ENCODE measurements at places on chromosomes 3 and 15.

DNA sequence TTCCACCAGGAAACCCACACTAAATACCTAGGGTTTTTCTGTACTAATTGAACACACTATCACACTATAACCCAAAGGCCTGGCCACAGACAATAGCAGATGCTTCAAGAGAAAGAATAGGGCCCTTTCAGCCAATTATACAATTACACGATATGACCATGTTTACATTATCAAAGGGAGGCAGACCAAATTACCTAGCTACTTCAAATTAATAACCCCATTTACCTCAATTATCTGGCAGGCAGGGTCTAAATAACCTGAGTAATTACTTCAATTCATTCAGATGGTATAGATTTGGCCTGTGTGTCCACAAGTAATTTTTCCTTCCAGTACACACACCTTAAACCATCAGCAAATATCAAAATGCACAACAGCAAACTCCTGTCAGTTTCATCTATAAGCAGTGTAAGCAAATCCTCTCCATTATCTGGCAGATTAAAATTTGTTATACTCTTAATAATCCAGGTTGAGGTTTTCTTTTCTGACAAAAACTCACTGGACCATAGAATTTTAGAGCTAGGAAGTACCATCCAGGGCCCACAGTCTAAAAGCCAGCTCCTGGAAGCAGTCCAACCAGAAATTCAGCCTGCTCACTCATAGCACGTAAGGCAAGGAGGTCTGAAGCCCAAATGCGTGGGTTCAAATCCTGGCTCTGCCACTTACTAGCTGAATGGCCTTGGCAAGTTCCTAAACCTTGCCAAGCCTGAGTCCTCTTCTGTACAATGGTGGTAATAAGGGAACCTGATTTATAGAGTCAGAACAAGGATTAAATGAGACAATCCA, 51.8 kb downstream of the RFTN1 start:
- DNase-seq = no peak

GRCh38 chr15:50145451-50145872, 26.4 kb upstream of the ATP8B4 start:
- peak; percentile 78 for DNase-seq

DNA sequence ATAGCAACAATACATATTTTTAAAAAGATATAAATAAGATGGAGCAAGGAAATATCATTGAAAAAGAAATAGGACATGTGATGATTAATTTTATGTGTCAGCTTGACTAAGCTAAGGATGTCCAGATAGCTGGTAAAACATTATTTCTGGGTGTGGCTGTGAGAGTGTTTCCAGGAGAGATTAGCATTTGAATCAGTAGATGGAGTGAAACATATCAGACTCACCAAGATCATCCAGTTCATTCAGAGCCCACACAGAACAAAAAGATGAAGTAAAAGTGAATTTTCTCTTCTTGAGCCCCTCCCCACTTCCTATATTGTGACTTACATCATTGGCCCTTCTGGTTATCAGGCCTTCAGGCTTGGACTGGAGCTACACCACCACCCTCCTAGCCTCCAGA, 61.6 kb upstream of the TUSC7 start:
- no peak for DNase-seq

DNA sequence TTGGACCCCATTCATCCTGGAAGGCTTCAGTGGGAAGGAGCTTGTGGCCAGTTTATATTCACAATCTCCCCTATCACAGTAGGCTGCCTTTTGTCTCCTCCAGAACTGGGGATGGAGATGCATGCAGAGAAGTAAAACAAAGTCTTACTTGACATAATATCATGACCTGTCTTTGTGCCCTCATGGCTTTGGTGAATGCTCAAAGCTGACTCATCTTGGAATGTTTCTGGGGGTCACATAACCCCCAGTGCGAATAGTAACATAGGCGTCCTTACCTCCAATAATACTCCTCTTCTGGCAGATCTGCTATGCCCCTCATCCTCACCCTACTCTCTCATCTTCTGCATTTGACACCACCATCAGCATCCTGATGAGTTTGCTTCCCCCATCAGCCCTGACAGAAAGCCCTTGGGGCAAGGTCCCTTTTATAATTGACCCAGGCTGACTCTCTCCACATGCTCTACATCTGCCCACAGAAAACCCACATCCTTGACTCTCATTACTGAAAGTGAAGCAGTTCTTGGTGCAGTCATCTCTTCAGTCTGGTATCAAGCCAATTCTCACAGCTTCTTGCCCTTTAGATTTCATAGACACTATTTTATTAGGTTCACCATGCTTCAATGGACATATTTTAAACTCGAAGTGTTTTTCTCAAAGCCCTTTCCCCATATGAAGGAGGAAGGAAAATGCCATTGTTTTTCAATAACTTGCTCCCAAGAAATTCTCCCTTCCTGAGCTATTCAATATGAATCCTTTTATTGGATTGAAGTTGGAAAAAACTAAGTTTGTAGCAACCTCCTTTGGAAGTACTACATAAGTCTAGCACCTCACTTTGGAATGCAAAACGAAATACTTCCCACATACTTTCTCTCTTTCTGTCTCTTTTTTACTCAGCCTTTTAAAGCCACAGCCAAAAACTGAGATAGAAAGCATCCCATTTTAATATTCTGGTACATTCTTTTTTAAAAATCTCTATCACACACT, 36.6 kb downstream of the OSTN start:
- no peak for DNase-seq

DNA sequence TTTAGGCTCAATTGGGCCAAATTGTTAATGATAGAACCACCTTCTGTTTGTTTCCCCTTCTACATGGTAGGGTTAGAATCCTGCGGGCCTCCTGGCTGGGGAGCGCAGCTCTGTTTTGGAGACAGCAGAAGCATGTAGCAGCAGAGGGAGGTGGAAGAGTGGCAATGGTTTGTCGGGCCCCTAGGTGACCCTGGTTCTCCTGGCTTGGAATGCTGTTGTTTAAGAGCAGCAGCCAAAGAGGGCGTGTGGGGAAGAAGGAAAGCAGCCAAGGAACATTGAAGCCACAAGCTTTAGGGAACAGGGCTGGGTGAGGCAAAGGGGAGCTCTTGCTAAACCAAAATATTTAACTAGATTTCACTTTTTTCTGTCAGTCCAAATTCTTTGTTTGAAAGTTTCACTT, 213.7 kb upstream of the NR2E3 start:
- no peak for DNase-seq

- DNase-seq = no peak
Measured at GRCh38 chr15:99763827-99764226, 30.6 kb upstream of the LYSMD4 start.

GRCh38 chr15:36755341-36756000, 176.0 kb downstream of the CDIN1 start:
- no peak for DNase-seq

DNA sequence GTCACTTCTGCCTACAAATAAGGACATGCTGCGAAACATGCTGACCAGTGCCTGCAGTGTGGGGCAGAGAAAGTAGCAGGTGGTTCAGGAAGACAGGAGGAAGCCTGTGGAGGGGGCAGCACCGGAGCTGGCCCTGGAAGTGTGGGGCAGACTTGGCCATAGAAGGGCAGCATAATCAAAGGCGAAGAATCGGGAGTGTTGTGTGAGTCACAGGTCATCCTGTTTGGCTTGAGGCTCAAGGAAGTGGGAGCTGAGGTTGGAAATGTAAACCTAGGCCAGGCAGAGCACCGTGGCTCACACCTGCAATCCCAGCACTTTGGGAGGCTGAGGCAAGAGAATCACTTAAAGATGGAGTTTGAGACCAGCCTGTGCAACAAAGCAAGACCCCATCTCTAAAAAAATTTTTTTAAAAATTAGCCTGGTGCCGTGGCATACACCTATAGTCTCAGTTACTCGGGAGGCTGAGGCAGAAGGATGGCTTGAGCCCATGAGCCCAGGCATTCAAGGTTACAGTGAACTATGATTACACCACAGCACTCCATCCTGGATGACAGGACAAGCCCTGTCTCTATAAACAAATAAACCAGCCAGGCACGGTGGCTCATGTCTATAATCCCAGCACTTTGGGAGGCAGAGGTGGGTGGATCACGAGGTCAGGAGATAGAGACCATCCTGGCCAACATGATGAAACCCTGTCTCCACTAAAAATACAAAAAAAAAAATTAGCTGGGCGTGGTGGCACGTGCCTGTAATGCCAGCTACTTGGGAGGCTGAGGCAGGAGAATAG, 54.0 kb downstream of the FAM43A start:
- DNase-seq = peak; percentile 74

- no peak for DNase-seq
Measured at GRCh38 chr3:179292450-179292849, 30.4 kb upstream of the ZNF639 start.

DNA sequence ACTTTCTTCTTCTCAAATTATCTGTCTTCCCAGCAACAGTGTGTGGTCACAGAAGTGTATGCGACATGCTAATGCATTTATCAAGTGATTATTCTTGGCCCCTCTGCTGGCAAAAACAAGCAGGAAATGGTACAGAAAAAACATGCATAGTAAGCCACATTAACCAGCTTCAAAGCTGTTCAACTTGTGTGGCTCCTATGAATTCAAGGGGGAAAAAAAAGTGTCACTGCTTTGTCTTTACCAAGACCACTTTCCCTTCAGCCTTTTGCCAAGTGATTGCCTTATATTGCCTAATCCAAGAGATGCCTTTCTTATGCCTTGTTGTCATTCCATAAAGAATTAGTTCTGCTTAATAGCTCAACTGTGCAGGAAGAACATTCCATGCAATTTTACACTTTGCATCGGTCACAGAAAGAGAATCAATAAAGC, 39.1 kb downstream of the PRTG start:
- no peak for DNase-seq

DNA sequence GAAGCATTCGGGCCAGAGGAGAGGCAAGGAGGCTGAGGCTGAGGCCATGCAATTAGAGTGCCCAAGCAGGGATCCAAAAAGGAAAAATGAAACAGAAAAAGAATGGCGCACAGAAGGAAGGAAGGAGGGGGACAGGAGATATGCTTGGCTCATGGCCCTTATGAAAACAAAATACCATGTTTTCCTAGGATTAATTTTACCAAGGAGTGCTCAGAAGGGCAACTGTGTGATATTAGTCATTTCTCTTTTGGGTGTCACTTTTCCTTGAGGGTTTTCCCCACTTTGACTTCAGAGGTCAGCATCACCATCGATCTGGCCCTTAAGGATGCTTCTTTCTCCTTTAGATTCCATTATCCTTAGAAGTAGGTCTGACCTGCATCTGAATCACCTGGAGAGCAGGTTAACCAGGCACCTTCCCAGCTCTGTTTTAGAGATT, 1.4 kb downstream of the PARP14 start:
- no peak for DNase-seq

DNA sequence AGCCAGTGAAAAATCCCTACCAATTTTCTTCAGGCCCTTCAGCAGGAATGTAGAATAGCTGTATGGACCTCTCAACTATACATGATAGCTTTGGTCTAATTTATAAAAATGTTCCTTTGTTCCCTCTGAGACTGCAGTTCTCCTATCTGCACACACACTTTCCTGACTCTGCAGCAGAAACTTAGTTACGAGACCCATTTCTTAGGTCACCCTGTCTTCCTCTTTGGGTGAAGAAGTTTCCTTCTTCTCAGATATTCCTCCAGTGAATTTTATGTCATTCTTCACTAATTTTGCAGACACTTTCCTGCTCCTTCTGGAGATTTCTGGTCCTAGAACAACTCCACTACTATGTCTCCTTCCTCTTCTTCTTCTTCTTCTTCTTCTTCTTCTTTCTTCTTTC, 42.6 kb downstream of the CD200R1L start:
- DNase-seq = no peak

DNA sequence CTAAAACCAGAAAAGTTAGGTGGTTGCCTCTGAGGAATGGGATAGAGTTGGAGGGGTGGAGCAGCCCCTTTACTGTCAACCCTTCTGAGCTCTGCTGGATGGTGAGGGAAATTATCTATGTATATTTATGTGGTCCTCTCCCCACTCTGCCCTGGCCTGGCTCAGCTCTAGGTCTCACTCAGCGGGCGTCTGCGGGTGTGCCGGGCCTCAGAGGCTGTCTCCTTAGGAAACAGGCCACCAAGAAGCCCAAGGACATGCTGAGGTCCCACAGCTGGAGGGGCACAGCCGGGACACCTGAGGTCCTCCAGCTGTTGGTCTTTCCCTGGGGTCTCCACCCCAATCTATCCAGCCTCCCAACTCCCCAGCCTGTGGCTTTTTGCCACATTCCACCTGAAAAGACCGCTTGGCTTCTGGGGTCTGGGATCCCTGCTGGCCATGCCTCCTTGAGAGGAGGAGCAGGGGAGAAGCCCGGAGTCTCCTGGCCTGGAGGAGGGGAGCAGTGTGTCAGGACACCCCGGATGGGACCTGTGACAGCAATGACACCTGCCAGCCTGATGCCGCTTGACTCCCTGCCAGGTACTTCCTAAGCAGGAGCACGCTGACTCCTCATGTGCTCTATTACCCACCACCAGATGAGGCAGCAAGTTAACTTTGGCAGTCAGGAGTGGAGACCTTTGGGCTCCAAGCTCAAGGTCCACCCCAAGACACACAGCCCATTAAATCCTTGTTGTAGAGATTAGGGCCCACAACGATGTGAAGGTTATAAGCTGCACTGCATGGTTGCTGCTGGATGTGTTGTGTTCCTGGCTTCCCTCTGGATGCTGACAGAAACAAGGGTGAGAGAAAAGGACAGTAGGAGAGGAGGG, at the start of gene SLC28A1:
SLC28A1 (plus strand) TSS at position 747 of the 866 bp plus-strand sequence. CDS start 3,099 bp downstream, outside the sequence.
- no peak for DNase-seq

- no peak for DNase-seq
Measured at GRCh38 chr15:41813426-41813825, 14.5 kb upstream of the JMJD7 start.

DNA sequence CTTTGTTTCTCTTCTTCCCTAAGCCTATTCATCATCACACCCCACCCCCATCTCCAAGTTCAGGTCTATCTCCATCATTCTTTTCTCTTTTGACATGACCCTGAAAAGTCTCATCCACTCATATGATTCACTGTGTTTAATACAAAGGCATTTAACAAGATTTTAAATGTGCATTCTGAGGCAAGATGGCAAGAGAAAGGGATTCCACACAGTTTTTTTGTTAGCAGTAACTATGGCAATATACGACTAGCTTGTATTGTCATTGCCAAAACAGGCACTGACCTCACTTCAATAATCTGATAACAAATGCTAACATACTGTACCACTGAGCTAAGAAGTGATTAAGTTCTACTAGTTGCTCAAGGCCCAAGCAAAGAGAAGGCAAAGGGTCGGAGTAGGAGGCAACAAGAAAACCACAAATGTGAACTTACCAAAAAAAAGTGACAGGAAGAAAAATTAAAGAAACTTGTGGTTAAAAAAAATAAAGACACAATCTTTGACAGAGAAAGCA, 53.2 kb downstream of the FBN1 start:
- DNase-seq = no peak

- no peak for DNase-seq
Measured at GRCh38 chr3:194376241-194376560, 6.7 kb upstream of the LRRC15 start.

- no peak for DNase-seq
Measured at GRCh38 chr3:171444001-171444690, 16.1 kb downstream of the TNIK start.

- DNase-seq = no peak
Measured at GRCh38 chr3:64705946-64706345, 18.1 kb upstream of the ADAMTS9 start.

DNA sequence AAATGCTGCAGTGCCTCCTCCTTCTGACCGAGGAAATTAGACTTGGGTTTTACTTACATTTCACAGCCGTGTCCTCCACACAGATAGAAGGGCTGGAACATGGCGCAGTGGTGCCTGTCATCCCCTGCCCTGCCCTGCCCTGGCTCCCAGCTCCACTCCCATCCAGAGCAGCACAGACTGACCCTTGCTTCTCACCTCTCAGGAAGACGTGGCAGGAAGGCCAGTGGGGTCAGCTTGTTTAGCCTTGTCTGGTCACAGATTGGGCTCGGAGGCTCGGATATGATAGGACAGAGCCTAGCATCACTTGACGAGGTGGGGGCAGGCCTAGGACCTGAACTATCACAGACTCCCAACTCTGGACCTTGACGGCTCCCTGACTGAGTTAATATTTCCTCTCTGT, 88.5 kb downstream of the LINGO1 start:
- no peak for DNase-seq
